ENCODE measurements at places on chromosomes 3 and 15.

DNA sequence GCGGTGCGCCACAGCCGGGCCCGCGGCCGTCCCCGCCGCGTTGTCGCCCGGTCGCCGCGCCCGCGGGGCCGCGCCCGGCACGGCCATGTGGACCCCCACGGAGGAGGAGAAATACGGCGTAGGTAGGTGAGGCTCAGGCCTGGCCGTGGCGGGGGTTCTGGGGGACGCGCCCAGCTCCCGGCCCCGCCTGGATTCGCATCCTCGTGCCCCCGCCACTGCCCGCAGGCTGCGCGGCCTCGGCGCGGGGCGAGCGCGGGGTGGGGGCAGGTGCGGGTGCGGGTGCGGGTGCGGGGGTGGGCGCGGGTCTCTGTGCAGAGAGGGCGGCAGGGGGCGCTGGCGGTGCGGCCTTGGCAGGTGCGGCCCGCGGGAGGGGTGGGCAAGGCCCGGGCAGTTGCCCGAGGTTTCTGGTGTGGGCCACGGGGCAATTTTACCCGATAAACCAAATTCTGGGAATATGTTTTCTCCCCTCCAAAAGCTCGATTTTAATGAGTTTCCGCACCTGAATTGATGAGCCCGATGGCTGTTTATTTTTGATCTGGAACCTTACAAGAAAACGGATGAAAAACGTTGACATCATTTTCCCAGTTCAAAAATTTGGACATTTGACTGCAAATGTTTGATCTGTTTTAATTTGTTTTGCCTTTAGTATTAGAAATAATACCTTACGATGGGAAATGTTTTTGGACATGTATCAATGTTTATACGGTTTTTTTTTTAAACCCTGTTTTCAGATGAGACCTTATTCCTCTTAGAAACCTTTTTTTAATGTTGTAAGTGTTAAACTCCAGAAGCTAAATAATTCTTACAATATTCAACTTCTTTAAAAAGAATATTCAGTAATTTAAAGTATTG lies 678 bp downstream of the DOCK3 start:
- no peak for DNase-seq

DNA sequence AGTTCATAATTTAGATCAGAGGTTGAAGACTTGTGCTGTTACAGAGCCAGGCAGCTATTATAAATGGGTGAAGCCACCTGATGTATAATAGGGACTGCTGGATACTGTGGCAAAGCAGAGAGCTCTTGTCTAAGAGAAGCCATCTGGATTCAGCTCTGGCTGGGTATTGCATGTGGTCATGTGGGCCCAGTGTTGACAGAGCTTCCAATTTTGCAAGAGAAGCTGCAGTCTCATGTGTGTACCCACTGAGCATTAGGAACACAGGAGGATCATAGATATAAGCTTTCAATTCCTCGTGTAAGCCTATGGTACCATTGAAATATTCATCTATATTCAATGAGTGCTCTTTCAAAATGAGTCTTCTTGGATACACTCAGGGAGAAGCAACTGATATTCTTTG lies 303.9 kb upstream of the SLCO3A1 start:
- DNase-seq: no peak

GRCh38 chr3:112293368-112294321 lies at the start of gene SLC9C1:
Gene SLC9C1 (minus strand): TSS chr3:112294216. CDS start chr3:112286791, 7,425 bp downstream.
- DNase-seq: no peak

GRCh38 chr15:99016680-99017321 lies 9.2 kb upstream of the PGPEP1L start:
- DNase-seq: no peak

- DNase-seq: no peak
Observed at GRCh38 chr3:129310111-129311011, 31.7 kb downstream of the HMCES start.

DNA sequence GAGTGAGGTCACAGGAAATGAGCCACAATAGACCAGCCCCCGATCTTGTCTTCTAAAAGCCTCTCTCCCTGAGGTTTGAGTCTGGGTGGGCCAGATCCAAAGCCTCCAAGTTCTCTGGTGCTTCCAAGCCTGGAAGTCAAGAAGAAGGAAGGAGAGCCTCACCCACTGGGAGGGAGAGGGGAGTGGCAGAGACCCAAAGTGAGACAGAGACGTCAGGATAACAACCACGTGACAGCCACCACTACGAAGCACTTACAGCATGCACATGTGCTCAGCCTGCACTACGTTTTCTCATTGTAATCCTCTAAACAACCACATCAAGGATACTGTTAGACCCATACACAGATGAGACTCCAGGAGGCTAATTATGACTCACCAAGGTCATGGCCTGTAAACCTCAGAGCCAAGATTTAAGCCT lies 197.3 kb upstream of the LINGO1 start:
- DNase-seq: no peak

GRCh38 chr3:157594413-157594812 lies 91.2 kb upstream of the VEPH1 start:
- DNase-seq: no peak

GRCh38 chr3:107753494-107753893 lies 230.7 kb downstream of the BBX start:
- no peak for DNase-seq

DNA sequence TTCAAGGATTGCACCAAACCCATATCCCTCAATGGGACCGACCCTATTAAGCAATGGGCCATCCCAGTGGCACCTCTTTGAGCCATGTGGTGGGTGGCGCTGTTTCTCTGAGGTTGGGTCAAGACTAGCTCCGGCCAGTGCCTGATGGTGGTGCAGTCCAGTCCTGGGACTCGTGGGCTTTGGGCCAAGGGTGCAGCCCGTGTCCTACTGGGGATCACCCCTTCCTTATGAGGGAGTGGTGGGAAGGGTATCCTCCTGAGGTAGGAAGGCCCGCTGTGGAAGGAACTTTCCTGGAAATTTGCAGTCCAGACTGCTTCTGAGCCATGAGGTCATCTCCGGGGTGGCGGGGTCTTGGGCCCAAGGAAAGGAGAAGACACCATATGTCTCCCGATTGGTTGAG lies 231.6 kb downstream of the SNRPN start:
- no peak for DNase-seq

DNA sequence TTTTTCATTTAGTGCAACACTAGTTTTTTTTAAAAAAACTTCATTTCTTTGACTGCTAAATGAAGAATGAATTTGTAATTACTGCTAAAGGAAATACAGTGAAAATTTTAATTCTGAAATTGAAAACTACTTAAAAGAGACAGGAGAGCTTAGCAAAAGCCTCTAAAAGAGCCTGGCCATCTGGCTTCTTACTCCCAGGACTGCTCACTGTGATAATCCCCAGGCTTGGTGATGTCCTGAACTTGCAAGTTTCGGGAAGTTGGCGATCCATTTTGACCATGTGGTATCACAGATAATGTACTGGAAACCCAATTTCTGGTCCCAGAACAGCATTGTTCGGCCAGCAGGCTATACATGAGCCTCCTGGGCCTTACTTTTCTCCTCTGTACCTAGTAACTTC lies 292.1 kb downstream of the FGF12 start:
- no peak for DNase-seq

DNA sequence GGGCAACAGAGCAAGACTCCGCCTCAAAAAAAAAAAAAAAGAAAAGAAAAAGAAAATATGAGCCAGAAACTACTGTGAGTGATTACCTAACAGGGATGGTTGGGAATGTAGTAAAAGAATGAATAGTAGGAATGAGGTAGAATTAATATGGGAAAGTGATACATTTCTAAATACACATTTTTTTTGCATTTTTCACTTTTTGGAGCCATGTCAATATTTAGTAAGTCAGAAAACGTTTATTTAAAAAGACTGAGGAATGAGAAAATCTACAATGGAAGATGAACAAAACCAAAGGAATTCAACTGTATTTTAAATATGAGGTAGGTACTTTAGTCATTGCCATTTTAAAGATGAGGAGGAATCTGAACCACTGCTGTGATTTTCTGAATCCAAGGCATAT lies 817.2 kb upstream of the CADM2 start:
- DNase-seq: no peak
